ENCODE measurements at places on chromosomes 5 and 9.
A peak's percentile ranks its signal among the peaks of the same experiment; 100 is the strongest.

GRCh38 chr5:158388021-158388420 is 529.1 kb upstream of the CLINT1 start:
- DNase-seq: no peak

- no peak for DNase-seq
These were observed 94.4 kb upstream of the IFNE start for GRCh38 chr9:21576331-21577189.

- no peak for DNase-seq
These were observed 18.6 kb downstream of the CNTFR start for GRCh38 chr9:34570809-34571480.

DNA sequence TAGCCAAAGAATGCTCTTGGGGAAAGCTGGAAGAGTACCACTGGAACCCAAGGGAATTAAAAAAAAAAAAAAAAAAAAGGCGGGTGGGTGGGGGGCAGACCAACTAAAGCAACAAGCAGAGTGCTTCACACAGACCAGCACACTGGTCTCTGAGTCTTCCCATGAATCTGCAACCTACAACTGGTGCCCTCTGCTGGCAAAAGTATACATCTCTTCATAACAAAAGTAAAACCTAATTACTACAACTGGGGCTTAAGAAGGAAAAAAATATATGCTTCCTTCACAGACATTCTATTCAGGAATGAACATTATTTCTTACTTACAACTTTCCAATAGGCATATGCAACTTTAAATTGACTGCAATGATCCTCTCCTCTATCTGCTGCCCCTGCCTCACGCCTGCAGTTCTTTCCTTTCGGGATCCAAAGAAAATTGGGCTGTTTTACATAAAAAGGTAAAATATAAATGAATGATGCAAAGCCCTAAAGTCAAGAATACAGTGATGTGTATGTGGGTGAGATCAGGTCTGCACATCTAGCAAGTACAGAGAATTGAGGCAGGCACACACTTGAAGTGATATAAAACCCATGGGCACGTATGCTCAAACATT is 7.2 kb upstream of the KLHL3 start:
- peak; percentile 56 for DNase-seq

- DNase-seq: no peak
These were observed 17.3 kb upstream of the EXOC3 start for GRCh38 chr5:425714-426113.

- no peak for DNase-seq
These were observed 22.4 kb upstream of the STRBP start for GRCh38 chr9:123290764-123291163.

DNA sequence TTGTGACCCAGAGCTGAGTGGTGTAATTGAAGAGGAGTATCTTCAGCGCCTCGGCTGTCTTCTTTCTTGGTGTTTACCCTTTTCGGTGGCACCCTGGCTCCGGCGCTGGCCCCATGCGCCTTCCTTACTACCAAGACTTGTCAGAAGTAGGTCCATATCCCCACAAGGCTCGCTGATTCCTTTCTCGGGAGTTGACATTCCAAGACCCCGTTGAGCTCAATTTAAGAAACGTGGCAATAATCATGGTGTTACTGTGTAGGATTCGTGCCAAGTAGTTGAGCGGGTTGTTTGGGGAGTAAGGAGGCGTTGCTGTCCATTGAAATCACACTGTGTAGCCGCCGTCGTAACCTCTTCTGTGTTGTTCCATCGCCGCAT is 795 bp downstream of the NDUFAF2 start:
- peak; percentile 2 for DNase-seq

GRCh38 chr9:109463924-109464625 is 34.0 kb downstream of the PTPN3 start:
- DNase-seq: no peak

DNA sequence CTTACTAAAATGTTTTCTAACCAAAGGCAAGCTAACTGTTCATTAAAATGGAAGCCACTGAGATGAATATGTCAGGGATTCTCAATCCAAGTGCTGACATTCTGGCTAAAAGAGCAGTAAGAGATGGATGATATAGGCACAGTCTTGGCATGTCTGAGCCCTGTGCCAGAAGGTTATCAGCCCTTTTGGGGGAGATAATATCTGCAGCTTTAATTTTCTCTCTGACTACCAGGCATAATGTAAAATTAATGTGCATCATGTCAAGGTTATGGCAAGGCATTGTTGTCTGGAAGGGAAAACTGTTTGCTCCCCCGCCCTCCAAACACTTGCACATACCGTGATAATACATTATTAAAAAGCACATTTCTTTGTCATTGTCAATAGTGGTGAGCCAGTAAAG is 609.8 kb downstream of the ZNF608 start:
- DNase-seq: no peak

DNA sequence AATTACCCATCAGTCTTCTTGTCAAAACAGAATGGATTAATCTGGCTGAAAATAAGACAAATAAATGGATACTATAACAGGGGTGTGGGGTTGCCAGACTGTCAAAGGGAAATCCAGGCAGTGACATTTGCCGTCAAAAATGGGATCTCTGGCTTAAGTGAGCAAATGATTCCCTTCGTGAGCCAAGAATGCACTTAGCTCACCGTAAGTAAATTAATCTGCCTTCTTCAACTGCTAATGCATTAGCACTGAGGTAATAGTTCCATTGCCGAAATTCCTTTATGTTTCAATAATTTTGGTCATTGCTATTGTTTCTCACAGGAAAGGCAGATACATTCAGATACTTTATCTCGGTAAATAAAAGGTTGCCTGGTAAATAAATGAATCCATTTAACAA is 377.8 kb downstream of the KIAA0825 start:
- no peak for DNase-seq

GRCh38 chr9:93436218-93436617 is 15.3 kb upstream of the FAM120A start:
- DNase-seq: no peak

GRCh38 chr5:126848253-126848652 is 71.3 kb downstream of the LMNB1 start:
- no peak for DNase-seq

DNA sequence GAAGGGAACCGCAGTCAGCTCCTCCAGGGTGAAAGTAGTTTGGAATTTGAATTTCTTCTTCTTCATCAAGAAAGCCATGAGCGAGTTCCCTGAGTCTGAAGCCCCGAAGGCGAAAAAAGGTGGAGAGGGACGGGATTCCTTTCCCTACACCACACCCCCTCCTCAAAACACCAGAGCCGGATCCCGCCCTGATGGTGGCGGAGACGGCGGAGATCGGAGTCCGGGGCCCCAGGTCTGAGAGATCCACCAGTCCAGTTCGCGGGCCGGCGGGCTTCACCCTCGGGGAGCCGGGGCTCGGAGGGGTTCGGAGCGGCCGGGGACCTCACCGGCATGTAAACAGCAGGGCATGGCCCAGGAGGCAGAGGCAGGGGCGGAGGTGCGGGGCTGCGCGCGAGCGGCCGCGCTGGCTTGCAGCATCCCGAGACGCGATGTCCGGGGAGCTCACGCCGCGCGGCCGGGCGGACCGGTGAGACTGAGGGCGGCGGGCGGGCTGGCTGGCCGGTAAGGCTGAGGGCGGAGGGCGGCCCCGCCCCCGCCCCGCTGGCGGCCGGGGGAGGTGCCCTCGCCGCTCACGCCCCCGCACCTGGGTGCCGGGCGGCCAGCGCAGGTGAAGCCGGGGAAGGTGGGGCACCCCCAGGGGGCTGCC is 606 bp downstream of the EEIG1 start:
- no peak for DNase-seq

DNA sequence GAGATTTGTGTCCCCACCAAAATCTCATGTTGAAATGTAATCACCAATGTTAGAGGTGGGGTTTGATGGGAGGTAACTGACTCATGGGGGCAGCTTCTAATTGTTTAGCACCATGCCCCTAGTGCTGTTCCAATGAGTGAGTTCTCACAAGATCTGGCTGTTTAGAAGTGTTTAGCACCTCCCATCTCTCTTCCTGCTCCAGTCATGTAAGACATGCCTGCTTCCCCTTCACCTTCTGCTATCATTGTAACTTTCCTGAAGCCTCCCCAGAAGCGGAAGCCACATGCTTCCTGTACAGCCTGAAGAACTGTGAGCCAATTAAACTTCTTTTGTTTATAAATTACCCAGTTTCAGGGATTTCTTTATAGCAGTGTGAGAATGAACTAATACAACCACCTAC is 170.5 kb downstream of the NDUFS4 start:
- DNase-seq: no peak

- no peak for DNase-seq
These were observed 95.1 kb downstream of the GPR21 start for GRCh38 chr9:123128591-123128990.

DNA sequence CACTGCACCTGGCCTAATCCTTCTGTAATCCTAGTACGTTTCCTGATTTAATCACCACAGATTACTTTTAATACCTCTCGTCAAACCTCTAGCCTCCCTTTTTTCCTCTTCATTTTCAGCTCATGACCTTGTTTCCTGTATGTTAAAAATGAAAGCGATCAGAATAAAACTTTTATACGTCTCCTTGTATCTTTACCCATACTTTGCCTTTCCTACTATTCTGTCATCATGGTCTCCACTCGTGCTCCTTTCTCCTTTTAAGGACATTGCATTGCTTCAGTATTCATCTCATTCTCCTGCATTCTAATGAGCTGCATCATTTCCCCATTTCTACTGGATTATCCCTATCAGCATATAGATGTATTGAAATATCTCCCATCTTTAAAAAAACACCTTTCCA is 8.5 kb downstream of the CDC42SE2 start:
- DNase-seq: no peak

DNA sequence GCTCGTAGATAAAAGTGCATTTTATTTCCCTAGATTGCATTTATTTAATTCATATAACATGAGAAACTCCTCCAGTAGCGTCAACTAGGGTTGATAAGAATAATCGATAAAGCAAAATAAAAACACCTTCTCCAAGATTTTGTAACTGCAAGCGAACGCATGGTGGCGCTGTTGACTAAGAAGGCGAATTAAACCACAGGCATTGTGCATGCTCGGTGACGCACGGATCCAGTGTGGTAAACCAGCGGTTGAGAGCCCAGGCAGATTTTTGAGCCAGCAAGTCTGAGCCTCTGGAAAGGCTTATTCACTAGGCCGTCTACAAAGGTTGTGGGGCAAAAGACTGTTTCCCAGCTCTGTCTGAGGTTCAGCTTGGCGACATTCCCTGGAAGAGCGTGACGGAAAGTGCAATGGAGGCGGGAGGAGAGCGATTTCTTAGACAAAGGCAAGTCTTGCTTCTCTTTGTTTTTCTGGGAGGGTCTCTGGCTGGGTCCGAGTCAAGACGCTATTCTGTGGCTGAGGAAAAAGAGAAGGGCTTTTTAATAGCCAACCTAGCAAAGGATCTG is at the start of gene PCDHB3:
Gene PCDHB3, plus strand, starts transcription at position 231 of the 563 bp plus-strand sequence. Its CDS starts 177 bp downstream, at position 408.
- no peak for DNase-seq

DNA sequence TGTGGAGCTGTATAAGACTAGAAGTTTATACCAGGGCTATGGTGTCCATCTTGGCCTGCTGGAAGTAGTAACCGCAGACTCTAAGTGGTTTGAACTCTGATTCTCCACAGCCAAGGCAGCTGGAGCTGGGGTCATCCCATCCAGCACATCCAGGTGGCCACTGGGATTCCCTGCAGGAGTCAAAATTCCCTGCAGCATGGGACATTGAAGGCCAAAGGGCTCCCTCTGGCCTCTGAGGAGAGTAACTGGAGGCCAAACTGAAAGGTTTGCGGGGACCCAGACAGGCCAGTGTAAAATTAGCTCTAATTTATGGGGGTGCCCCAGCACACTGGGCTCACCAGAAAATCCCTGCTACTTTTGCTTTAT is 12.2 kb upstream of the PRXL2C start:
- no peak for DNase-seq

DNA sequence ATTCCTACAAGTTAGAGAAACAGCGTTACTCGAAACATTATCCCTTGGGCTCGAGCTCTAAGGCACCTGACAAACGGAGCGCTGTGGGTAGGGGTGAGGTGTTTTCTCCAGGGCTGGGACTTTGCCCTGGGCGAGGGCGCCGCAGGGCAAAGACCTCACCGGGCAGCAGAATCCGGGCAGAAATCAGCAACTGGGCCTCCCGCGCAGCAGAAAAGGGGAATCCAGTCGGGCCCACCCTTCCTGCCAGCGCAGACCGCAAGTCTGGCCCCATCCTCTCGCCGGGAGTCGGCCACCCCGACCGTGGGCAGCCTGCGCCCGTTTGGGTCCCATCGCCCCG is 430 bp upstream of the MSH3 start:
- DNase-seq: no peak

- DNase-seq: no peak
These were observed 542.5 kb downstream of the TLE4 start for GRCh38 chr9:80114241-80114640.

GRCh38 chr5:81505672-81506071 is 111.7 kb upstream of the ACOT12 start:
- no peak for DNase-seq

DNA sequence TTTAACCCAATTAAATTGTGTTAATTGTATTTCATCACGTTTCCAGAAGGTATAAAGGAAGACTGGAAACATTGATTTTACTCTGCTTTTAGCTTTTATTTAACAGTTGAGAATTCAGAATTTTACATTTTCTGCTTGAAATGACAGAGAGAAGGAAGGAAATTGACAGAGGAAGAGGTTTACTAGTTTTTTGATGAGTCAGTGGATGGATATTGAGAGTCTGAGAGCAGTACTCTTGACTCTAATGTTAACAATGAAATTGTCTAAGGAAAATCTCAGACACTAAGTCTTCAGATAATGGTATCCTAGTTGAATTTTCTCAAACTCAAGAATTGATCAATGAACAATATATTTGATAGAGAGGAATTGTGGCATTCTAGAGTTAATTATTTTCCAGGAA is 60.6 kb downstream of the IPO11 start:
- no peak for DNase-seq

DNA sequence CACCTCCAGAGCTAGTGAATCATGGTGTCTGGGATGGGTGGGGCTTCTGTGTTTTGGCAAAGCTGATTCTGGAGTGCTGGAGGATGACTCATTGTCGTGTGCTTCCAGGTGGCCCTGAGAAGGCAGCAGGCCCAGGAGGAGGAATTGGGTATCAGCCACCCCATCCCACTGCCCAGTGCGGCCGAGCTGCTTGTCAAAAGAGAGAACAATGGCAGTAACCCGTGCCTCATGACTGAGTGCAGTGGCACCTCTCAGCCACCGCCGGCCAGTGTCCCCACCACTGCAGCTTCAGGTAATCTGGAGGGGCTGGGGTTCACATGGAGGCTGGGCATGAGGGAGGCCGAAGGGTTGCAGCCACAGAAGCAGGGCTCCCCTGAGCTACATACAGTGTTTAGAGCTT is 5.4 kb downstream of the DMRT1 start:
- DNase-seq: no peak

GRCh38 chr9:12818431-12819000 is 43.7 kb downstream of the LURAP1L start:
- no peak for DNase-seq

GRCh38 chr5:120252839-120253238 is 211.3 kb upstream of the PRR16 start:
- DNase-seq: no peak

Data from T follicular helper cell (primary cell).